ENCODE measurements at places on chromosomes 3 and 15.

- no peak for DNase-seq
Measured at GRCh38 chr15:101250873-101251829, 697 bp downstream of the CHSY1 start.

DNA sequence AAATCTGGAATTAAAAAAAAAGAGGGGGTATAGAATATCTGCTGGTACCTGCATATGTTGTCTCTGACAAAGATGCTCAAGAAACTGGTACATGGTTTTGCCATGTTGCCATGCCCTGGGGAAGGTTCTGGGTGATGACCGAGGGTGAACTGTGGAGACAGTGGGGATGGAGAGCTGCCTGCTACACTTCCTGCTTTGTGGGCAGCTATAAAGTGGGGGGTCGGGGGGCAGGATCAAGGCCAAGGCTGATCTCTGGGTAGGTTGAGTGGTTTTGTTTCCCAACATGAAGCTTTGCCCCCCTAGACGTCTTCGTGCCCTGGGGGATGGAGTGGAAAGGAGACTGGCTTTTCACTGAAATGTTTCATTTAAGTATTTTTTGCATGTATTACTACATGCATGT is 74.6 kb downstream of the IQSEC1 start:
- DNase-seq: no peak

DNA sequence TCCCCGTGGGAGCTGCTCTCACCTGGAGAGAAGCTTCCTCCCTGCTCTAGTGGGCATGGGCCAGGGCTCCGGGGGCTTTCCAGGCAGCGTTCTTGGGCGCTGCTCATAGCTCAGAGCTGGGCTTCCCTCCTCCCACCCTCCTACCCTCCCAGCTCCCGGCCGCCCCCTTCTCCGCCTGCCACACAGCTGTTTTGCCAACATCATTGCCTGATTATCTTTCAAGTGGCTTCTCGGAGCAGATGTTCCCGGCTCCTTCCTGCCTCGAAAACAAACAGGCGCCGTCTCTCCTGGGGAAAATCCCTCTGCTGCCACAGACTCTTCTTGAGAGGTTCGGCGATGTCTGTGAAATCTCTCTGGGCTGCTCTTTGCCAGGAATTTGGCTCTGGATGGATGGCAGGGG is 195.6 kb downstream of the RPLP1 start:
- no peak for DNase-seq

DNA sequence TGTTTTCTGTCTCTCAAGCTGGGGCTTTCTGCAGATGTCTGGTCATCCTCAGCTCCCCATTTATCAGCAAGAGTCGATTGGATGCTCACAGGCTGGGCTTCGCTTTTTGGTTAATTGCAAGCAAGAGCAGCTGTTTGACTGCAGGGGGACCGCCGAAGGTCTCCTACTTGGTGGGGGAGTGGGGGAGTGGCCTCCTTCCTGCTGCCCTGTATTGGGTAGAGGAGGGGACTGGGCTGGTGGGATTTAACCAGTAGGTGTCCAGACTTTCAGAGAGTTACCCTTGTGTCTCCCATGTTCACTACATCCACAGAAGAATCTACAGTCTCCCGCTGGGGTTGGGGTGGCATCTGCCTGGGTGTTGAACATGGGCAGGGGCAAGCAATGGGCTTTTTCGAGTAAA is 78.7 kb downstream of the PLXNA1 start:
- DNase-seq: no peak
